Stimulated activated CD8-positive, alpha-beta memory T cell treated with anti-CD3 and anti-CD28 coated beads, Interleukin-12 subunit alpha, Interleukin-12 subunit beta, amount 100 ng/mL, for 4 hours (primary cell): ENCODE measurements at places on chromosomes 16 and 17.

DNA sequence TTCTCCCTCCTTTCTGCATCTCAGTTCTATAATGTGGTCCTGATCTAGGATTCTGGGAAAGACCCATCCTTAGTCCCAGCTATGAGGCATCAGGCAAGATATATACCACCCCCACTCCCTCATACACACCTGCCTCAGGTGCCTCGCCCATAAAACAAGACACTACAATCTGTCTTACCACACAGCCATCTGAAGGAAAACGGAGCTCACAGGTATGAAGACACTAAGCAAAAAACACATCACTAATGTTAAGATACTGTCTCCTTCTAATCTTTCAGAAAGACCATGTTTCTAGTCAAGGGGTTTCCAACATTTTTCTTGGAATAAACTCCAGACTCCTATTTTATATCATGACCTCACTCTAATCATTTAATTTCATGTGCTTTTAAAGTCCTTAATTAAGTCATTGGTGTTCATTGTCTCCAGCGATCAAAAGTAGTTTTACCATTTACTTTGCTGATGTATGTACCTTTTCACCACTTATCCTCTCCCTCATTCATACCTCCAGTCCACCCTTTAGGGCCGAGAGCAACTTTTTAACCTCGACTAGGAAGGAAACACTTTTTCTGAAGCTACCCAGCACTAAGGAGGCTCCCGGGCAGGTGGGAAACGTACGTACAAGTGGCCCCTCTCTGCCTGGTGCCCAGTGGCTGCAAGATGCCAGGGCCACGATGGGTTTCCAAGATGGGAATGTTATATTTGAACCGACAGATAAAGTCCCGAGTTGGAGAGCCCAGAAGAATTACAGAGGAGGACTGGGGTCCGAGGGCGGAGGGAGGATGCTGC is 979 bp downstream of the MAP3K14 start:
- no peak for DNase-seq

DNA sequence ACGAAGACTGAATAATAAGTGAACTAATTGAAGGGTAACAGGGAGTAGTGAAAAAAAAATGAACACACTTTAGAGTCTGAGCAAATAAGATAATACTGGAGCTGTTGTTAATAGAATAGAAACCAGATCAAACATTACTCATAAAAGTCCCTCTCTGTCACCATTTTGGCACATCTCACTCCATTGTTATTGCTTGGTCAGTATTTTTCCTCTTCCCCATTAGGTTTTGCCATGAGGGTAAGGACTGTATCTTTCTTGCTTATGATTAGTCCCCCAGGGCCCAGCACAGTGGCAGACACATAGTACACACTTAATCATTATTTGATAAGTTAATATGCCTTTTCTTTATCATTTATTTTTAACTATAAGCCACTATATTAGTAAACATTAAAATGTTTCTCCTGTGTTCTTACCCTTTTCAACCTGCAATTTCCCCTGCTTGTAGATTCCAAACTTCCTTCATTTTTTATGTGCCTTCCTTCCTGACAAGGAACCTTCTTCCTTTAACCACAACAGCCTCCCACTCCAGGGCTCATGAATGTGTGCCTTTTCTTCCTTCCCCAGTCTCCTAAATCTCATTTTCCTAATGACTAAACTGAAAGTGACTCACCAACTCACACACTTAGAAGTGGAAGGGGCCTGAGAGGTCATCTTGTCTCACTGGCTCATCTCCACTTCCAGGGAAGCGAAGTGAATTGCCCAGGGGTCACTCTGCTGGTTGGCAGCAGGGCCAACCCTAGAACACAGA is 88.2 kb upstream of the HAS3 start:
- no peak for DNase-seq

GRCh38 chr16:54506741-54507500 is 220.3 kb upstream of the IRX3 start:
- DNase-seq: no peak

DNA sequence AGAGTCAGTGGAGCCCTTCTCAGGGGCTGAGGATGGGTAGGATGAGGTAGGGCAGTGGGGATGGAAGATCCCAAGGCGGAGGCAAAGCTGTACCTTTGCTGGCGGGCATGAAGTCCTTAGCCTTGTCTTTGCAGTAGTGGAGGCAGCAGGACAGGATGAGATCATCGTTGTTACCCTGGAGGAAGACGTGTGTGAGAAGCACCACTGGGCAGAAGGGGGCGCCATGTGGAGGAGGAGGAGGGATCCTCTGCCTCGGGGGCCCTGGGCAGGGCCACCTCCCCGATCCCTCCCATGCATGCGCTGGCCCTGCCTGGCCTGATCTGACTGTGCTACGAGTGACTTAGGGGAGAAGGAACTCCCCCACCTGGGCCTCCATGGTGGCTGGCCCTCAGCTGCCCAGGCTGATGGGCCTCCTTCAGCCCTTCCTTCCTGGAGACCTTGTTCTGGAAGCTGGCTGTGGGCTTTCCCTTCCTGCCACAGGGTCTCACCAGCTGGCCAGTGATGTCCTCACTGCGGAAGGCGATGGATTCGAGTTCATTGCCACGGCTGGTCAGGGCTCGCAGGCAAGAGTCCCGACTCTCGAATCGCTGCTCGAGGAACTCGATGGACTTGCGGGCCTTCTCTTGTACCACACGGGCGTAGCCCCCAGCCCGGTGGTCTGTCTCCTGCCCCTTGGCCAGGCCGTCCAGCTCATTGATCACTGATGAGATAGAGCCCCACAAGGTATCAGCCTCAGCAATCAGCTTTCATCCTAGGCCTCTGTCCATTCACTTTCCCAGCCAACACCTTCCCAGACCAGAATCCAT is 10.3 kb downstream of the HIC1 start:
- DNase-seq: no peak

DNA sequence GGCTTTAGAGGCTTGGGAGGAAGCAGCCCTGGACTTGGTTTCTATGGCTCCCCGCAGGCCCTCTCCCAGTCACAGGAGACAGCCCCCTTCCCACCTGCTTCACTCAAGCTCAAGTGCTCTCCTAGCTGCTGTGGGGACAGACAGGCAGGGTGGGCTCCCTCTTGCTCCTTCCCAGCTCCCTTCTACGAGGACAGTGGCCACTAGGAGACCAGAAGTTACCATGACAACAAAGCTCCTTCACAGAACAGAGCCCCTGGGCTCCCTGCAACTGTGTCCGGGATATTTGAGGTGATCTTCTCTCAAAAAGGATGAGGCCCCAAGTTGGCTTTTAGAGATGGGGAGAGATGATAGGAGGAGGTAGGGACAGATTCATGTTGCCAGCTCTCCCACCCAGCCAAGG is 116.3 kb downstream of the AMFR start:
- no peak for DNase-seq

DNA sequence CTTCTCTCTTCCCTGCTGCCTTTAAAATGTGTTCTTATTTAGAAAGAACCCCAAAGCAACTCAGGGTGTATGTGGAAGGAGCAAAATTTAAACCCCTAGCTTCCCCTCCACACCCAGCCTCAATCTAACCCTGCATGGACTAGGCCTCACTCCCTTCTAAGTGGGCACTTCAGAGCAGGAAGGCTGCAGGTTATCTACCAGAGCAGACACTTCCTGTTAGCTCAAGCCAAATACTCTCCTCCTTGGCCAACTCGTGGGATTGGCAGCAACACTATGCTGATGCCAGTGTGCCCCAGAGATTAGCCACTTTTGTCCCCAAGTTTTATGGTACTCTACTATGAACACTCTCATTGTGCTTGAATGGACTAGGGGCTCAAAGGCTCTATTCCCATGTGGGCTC is 35.6 kb downstream of the CCDC42 start:
- no peak for DNase-seq

DNA sequence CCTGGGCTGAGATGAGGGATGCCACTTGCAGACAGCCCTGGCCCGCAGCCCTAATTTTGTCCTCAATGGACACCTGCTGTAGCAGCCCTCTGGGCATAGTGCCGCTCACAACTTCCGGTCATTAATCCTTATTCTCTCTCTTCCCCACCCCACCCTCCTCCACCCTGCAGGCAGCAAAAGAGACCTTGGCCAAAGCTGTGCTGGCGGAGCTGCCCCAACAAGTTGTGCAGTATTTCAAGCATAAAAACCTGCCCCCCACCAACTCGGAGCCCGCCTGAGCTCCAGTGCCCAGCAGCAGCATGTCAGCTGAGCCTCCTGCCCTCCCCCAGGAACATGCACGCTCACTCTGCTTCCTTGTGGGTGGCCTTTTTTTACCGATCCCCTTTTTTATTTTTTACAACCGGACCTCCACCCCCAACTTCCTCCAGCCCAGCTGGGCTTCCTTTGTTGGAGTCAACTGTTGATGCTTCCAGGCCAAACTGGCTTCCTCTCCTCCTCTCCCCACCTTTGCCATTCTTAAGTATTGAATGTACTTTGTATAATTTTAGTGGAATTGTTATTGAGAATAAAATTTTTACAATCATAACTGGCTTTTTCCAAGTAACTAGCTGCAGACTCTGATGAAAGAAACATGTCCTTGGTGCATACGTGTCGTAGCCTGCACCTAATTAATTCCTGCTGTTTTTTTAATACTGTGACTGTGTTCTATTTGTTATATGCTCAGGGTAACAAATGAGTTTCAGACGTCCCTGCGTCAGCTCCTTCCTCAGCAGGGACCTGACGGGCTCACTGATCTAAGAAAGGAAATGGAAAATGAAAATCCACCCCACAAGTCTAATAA is 38.2 kb downstream of the PSME3IP1 start:
- DNase-seq: no peak

- no peak for DNase-seq
Observed at GRCh38 chr16:27847030-27847550, 216.4 kb downstream of the GSG1L start.

DNA sequence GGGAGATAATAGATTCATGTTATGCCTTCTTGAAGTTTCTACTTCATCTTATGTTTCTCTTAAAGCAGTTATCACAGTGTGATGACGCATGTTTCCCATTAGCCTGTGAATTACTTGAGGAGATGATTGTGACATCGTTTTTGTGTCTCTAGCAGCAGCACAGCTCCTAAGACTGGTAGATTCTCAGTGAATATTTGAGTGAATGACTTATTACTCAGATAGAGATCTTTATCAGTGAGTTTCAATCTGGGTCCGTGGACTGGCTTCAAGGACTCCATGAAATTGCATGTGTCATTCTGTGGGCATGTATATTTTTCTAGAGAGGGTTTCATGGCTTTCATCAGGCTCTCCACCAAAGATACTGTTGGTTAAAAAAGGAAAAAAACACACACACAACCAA is 29.9 kb downstream of the YPEL2 start:
- DNase-seq: no peak

- no peak for DNase-seq
Observed at GRCh38 chr17:2027528-2028233, 2.3 kb upstream of the DPH1 start.

GRCh38 chr17:42920922-42921321 is 20.3 kb downstream of the G6PC1 start:
- DNase-seq: no peak

- no peak for DNase-seq
Observed at GRCh38 chr16:30997725-30998711, 12.4 kb downstream of the STX1B start.

DNA sequence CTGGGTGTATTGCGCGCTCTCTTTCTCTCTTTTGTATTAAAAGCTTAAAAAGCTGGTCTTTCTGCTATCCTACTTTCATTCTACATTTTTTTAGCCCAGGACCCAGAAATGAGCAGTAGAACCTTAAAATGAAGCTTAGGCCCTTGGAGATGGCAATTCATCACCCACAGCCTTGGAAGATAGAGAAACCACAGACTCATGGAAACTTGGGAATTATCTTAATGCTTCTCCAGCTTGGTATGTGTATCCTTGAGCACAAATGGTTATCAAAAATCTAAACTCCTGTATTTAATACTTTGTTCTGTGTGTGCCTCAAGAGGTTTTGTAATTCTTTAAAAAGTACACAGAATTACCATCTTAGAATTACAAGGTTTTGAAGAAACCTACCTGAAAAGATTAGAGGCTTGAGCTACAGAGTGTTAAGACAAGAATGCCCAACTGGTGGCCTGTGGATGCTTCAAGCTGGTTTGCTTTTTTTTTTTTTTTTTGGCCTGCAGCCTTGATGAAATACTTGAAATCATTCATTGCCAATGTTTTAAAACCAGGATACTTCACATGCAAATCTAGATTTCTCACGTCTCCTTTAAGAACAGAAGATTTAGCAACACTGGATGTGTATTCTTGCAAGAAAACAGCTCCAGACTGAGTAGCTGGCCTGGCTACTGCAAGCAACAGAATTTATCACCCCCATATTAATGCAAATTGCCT is 105.0 kb downstream of the XYLT1 start:
- no peak for DNase-seq

DNA sequence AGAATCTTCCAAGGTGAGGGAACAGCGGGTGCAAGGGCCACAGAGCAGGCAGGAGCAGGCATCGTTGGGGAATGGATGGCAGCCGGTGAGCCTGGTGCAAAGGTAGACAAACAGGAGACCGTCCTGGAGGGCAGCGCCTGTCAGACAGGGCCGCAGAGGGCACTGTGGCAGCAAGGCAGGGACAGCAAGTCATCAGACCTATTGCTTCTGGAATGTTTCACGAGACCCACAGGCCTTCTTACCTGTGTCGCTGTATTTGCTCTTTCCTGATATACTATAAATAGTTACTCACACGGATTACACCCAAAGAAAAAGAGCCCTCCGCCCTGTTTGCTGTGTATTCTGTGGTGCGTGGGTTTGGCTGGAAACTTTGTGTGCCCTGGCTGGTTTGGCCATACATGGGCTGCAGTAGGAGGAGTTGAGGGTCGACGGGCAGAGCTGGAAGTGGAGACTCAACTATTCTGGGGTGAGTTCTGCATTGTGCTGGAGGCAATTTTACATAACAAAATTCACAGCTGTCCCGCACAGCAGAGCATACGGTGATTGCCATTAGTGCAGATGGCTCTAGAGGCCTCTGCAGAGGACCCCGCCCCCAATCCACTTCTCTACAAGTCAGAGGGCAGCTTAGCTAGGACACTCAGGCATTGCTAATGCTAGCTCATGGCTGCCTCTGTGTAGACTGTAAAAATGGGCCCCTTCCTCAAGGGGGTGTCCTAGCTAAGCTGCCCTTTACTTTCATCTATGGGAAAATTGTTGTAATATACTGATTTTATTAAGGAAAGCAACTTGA is 18.6 kb upstream of the POLR3E start:
- no peak for DNase-seq

GRCh38 chr17:77423589-77424451 is 283.1 kb downstream of the SEC14L1 start:
- no peak for DNase-seq

DNA sequence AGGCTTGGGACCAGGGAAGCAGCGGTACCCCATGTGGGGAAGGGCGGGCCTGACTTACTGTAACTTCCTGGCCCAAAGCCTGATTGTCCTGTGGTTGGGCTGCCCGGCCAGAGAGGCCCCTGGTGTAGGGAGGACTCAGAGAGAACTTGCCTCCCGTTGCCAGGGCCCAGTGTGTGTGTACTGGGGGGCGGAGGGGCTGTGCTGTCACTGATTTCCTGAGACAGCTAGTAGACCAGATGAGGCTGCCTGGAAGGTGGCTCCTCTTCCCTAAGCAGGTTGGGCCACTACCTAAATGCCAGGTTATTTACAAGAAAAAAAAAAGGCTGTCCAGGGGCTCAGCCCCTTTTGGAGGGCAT is 16.7 kb downstream of the SOCS3 start:
- no peak for DNase-seq

GRCh38 chr17:61465550-61466237 is 13.5 kb downstream of the TBX4 start:
- no peak for DNase-seq

GRCh38 chr16:11642765-11643116 is 25.5 kb upstream of the SNN start:
- no peak for DNase-seq
